Panc1 (cell line): ENCODE measurements at places on chromosomes 7 and 10.

- DNase-seq: no peak
Measured at GRCh38 chr7:132508724-132509353, 67.4 kb downstream of the PLXNA4 start.

GRCh38 chr7:35286422-35286821, 32.5 kb upstream of the TBX20 start:
- no peak for DNase-seq

DNA sequence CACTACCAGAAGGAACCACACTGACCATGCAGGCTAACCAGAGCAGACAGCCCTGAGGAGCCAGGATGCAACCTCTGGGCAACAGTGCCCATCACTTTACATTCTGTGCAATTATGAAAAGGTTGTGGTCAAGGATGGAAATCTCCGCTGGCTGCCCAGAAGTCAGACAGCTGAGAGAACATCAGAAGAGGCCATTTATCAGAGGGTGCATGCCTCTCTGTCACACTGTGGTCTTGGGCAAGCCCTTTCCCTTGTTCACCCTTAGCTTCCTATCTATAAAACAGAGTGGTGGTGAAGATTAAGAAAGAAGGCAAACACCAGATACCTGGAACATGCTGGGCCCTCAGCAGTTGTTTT, 120.7 kb upstream of the GDF10 start:
- DNase-seq: no peak

GRCh38 chr10:58014436-58014835, 253.3 kb downstream of the IPMK start:
- no peak for DNase-seq

- no peak for DNase-seq
Measured at GRCh38 chr7:16028636-16029035, 342.2 kb upstream of the MEOX2 start.
